Activated B cell treated with CpG ODN at 0.5 μM for 24 hours (primary cell): ENCODE measurements at places on chromosomes 1 and 21.

DNA sequence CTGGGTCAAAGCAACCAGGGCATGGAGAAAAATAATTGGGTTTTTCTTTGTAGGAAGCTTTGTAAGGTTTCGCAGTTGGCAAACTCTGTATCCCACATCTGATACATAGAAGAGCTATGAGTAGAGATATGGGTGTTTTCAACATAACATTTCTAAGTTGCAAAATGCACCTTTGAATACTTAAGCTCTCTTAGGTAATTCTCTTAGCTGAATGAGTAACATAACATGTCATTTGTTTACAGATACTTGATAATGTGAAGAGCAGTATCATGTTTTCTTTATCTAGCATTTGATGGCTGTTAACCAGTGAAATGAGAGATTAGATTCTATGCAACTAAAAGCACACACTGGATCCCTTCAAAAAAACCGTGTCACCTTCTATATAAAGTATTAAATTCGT, 21.6 kb downstream of the RAVER2 start:
- no peak for DNase-seq

DNA sequence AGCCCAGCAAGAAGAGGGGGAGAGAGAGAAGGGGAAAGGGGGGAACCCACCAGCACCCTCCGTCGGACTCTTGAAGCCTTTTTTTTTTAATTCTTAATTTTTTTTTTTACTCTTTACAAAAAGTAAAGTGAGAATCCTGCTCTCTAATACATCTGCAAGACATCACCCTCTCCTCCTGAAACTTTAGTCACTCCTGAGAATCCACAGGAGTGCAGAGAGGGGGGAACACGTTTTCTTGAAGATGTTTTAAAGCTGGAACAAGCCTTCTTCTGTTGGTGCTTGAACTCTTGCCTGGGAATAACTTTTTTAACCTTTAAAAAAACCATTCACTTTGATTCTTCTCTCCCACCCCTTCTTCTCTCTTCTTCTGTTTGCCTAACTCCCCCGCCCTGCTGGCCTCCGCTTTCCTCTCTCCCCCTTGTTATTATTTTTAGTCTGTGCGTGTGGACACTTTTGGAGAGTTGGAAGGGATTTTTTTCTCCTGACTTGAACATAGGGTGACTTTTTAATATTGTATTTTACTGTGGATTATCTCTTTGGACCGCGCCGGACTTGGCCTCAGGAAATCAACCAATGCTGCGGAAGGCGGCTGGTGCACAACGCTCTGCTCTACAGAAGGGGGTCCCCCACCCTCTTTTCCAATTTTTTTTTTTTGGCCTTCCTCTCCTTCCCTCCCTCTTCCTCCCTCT, 383 bp upstream of the PRRX1 start:
- DNase-seq: no peak

DNA sequence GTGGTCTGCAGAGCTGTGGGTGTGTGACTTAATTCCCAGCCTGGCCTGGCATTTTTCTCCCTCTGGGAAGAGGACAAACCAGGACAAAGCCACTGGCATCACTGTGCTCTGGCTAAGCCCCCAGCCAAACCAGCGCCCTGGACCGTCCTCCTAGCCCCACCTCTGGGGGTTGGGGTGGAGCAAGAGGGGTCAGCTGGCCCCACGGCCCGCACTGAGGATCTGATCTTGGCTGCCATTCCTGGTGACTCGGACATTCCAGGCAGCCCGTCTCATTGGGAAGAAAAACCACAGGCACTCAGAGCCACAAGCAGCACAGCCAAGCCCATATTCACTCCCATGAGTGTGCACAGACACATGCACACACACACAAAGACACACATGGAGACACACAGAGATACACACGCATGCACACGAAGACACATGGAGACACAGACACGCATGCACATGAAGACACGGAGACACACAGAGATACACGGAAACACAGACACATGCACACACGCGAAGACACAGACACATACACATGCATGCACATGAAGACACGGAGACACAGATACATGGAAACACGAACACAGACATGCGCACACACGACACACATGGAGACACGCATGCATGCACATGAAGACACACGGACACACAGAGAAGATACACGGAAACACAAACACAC, 2.3 kb upstream of the MXRA8 start:
- DNase-seq: no peak

DNA sequence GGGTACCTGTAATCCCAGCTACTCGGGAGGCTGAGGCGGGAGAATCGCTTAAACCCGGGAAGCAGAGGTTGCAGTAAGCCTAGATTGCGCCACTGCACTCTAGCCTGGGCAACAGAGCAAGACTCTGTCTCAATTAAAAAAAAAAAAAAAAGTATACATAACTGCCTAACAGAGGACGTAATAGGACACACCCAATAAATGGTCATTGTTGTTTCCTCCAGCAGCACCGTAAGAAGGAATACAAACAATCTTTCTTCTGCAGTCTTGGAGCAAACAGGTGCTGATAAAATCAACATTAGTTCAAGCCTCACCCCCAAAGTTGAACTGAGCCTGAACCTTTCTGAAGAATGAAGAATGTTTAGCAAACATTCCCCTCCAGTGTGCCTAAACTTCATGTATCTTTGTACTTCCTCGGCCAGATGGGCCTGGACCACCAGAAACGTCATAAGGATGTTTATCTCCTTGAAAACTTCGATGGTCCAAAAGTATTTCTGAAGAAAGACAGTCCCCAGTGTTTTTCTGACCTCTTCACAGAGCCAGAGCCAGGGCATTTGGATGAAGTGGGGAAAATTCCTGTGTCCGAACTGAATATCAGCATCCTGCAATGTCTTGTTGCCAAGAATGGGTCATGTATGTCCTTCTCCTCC, 136.8 kb upstream of the F3 start:
- DNase-seq: no peak

DNA sequence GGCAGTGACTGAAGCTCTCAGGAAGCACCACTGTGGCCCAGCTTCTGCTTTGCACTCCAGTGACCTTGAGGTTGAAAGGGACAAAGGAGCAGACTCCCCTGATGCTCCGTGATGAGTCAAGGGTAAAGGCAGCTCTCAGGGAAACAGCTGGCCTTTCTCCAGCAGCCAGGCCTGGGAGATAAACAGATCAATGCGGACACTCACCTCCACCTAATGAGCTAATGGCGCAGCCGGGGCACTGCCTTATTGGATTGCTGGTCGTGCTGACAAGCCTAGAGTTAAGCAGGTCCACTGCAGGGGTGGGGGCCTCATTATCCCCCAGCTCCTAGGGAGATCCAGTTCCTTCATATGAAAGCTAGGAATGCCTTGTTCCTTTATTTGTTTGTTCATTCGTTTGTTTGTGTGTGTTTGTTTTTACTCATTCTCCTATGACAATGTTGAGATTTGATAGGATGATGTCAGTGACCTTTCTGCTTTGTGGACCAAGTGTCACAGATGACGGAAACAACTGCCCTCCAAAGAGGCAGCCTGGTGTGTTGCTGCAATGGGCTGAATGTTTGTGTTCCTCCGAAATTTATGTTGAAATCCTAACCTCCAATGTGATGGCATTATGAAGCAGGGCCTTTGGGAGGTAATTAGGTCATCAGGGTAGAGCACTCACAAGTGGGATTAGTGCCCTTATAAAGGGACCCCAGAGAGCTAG, 141.4 kb upstream of the BEND5 start:
- DNase-seq: no peak

GRCh38 chr1:24927473-24927872, 2.6 kb downstream of the RUNX3 start:
- no peak for DNase-seq

DNA sequence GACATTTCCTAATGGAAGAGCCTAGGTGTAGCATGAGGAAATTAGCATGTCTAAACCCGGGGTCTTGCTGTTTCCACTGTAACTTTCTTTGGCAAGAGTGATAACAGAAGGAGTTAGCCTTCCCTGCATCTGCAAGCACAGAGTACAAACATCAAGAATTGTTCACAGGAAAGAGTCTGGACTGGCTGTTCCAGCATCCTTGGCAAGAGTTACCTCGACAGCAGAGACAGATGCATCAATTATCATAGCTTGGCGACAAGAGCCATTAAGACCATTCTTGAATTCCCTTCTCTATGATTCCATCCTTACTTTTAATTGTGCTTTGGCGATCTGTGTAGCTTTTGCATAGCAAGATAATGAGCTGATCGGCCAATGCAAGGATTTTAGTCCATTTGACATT, 82.8 kb upstream of the RALGPS2 start:
- no peak for DNase-seq

DNA sequence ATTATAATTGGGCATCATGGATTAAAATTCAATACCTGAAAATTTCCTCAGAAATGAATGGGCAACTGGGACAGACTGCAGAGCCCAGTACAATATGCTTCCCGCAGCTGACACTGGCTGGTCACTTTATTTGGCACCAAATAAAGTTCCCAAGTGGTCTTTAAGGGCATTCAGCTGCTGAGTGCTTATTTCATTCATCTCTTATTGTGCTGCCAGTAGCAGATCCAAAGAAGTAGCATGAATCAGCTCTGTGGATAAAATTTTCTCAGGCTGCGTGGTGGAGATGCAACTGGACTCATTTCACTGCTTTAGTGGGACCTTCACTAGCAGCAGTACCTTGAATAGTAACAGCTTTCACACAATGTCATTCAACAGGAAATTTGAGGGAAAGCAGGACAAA, 226.3 kb upstream of the ADGRL2 start:
- DNase-seq: no peak

DNA sequence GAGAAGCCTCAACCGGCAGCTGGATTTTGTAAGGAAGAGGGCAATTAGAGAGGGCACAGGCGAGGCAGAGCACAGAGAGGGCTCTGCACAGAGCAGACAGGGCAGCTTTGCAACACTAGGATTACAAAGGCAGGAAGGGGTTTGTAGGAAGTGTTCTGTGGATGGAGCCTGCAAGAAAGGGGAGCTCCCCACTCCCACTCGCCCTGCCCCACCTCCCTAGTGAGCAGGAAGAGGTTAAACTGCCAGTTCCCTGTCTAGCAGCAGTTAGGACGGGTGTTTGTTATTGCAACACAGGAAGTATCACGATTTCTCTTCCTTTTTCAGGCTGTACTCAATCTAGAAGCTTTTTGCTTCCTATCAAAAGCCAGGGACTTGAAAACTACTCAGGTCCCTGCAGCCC, 63.3 kb upstream of the LRRC8D start:
- no peak for DNase-seq

GRCh38 chr1:11364170-11364569, 91.2 kb downstream of the UBIAD1 start:
- no peak for DNase-seq

DNA sequence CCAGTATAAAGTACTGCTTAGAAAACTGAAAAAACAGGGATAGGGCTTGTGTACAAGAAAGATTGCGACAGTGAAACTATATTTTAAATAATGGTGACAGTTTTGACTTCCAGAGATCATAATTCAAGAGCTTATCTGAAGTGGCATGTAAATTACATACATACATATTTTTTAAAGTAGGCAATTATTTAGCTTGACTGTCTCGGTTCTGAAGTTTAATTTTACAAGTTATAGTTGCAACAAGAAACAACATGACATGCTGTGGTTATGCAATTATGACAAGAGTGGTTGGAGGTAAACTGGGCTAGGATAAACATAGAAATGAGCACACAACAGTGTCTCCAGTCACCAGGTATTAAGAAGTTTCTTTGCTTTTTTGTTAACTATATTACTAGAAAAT, 4.1 kb downstream of the C1orf21 start:
- DNase-seq: no peak

GRCh38 chr1:58869638-58870297, 85.9 kb upstream of the JUN start:
- no peak for DNase-seq

- DNase-seq: no peak
Measured at GRCh38 chr1:201299968-201300367, 16.7 kb downstream of the PKP1 start.

DNA sequence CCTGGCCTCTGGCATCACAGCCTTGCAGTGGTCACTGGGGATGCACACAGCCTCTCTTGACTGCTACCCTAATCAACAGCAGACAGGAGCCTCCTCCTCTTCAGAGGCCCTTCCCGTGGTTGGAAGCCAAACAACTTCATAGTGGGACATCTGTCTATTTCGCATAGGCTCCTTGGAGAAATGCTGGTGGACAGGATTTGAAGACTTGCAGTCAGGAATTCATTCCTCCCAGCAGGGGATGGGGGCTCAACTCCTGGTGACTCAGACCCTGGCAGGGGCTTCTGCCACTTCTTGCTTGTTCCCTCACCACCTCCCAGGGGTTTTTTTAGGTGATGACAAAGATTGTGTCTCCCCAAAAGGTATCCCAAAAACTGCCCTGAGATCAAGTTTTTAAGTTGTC, 191.7 kb upstream of the CAMK1G start:
- DNase-seq: no peak

GRCh38 chr1:11885916-11886315, 27.2 kb upstream of the NPPB start:
- no peak for DNase-seq

DNA sequence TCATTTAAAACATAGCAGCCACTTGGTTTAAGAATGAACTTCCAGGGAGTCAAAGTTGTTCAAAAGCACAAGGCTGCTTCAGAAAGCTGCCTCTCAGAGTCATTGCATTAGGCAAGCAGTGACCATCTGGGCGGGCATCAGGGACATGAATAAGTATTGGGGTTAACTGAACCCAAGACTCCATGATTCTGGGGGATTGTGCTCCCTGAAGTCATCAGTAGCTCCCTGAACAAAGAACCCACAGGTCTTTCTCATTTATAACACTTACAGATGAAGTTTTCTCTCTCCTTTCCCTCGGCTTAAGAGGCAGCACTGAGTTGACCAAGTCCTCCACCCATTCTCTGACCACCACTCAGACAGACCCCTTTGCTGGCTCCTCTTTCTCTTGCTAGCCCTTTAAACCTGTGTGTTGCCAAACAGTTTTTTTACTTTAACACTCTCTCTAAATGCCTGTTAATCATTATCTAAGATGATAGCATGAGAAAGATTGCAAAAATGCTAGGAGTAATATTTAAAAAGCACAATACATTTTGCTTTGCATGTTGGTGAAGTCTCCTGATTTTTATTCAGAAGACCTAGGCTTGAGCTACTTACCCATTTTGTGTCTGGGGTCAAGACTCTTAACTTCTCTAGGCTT, 77.0 kb upstream of the ARHGAP29 start:
- DNase-seq: no peak

- DNase-seq: no peak
Measured at GRCh38 chr1:68173936-68174737, 58.2 kb downstream of the WLS start.

GRCh38 chr1:159922511-159923202, 2.6 kb downstream of the TAGLN2 start:
- no peak for DNase-seq
